Activated naive CD4-positive, alpha-beta T cell treated with anti-CD3 and anti-CD28 coated beads, Interleukin-2, amount 50 U/mL, for 16 hours (primary cell): ENCODE measurements at places on chromosomes 1 and 21.

GRCh38 chr1:85708829-85709227 lies 595 bp upstream of the ZNHIT6 start:
- DNase-seq = no peak

- no peak for DNase-seq
Measured at GRCh38 chr1:58340185-58340584, 206.3 kb downstream of the OMA1 start.

DNA sequence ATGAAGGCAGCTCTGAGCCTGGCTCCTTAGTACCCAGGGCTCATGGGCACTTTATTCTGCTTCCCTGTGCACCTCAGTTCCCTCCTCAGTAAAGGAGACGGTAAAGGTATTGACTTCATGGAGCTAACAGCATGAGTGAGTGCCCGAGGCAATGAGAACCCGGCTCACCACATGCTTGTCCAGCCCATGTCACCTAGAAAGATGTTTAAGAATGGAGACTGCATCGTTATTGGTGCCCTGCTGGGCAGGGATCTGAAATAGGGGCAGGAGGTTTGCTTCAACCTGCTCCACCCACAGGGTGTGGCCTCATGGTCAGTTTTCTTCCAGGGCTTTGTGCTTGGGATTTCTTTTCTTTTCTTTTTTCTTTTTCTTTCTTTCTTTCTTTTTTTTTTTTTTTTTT lies 7.0 kb upstream of the KCNE1 start:
- DNase-seq = no peak

DNA sequence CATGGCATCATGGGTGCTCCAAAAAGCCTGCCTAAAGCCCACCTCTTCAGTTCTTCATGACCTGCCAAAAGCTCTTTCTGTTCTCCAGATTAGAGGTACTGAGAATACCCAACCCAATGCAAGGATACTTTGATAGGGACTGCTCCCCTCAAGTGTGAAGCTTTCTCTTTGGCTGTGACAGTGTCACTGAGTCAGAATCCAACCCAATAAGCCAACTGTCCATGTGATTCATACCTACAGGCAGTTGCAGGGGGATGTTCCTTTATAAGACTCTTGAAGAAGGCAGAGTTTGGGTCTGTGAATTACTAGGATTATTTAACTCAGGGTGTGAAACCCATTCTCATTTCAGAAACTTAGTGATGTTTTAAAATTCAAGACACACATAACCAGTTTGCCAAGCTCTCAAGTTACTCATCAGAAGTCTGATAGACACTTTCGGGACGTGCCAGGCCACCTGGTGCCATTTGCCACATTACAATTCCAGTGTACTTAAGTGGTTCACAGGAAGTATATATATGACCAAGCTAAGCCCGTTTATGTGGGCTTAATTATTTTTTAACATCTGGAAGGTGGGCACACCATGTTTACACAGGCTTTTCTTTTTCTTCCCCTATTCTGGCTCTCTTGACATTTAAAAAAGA lies 265.8 kb downstream of the NFIA start:
- DNase-seq = no peak

DNA sequence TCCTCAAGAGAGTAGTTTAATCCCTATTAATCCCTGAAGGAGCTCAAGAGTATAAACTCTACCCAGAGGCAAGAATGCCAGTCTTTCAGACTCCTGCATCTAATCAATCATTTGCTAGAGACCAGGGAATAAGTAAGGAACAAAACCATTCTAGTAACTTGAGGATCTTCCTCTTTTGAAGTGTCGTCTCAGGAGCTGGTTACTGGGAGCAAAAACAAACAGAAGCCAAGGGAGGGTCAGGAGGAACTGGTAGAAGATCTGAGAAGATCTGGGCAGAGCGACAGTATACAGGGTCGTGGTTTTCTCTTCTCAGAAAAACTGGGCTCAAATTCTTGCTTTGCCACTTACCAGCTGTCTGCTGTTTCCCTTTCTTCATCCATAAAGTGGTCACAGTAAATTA lies 69.3 kb downstream of the RPS6KA1 start:
- no peak for DNase-seq

DNA sequence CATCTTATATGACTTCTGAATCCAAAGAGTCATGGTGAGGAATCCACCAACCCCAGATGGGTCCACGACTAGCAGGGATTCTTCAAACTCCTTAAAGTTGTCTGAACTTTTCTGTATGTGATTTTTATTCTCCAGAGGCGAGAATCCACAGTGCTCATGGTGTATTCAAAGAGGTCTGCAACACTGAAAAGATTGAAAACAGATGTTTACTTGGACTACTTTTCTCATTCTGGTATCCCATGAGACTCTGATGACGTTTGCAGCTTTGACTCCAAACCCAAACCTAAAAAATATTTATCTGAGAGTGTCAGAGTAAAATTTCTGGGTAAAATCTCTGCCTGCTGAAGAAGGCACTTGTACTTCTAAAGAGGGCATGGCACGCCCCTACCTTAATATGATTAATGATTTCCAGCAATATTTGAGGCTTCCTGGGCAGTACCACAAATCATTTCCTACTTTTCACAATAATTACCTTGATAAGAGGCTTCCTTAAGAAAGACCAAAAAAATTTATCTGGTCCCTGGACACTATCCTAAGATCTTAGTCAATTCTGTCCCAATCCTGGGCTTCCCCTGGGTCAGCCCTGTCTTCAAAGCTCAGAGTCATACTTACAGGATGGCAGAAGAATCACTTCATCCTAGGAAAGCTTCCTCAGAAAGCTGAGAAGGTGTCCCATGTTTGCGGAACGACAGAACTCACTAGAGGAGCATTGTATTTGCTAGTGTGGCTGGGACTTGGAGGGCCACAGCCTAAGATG lies 76.5 kb upstream of the MAP10 start:
- DNase-seq = no peak

- DNase-seq = peak; percentile 71
Measured at GRCh38 chr1:153465811-153466636, 5.6 kb upstream of the S100A7 start.

DNA sequence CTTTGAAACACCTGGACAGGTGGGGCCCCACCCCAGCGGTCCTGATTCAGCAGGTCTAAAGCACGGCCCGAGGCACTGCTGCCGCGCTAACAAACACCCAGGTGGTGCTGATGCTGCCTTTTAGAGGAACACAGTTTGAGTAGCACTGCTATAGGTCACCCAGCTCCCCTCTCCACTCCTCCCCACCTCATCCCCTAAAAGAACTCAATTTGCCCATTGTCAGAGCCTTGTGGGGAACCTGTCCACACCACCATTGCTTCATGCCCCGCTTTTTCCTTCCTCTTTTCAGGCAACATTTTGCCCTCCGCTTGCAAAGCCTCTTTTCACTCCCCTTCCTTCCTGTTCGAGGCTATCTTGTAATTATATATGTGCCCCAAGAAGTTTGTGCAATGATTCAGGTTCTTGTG lies 26.2 kb upstream of the PADI4 start:
- no peak for DNase-seq

DNA sequence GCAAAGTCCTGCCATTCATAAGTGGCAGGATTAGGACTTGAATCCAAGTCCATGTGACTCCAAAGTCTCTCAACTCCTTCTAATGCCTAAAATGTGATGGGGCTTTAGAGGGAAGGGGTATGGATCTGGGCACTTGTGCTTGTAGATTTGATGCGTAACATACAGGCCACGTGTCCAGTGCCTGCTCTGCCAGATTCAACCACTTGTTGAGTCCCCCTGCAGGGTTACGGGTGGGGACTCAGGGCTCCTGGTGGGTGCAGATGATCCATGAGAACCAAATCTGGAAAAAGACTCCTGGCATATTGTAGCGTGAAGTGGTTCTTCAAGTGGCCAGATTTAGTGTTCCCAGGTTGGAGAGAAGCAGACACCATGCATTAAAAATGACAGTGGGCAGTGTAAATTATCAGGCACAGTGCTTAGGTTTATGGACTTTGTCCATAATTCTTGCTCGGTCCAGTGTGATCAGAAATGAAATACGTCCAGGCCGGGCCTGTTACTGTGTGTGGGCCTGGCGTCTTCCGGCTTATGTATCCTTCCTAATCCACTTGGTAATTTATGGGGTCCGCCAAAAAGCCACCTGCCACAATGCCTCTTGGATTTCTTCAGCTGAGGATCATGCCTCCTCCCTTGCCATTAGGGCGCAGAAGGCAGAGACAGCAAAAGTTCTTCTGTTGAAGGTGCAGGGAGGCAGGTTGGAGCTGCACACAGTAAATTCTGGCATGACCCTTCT lies 51.2 kb upstream of the LRP8 start:
- DNase-seq = no peak

DNA sequence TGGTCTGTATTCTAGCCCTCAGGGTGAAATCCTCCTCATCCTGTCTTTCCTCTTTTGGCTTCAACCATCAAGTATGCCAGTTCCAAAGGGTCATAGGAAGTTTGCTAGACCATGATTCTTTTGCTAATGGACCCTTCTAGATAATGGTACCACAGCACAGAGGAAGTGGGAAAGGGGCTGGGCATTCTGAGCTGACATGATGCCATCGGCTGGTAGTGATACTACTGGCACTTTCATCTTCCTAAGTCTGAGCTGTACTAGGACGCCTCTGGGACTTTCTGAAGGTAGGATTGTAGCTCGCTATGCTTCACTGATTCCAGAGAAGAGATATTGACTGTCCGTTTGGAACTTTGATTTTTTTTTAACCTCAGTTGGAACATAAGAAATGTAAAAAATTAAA lies 11.4 kb downstream of the FASLG start:
- no peak for DNase-seq

GRCh38 chr1:166705376-166706289 lies 133.6 kb upstream of the POGK start:
- no peak for DNase-seq

GRCh38 chr1:23111600-23112535 lies 56.8 kb downstream of the LUZP1 start:
- no peak for DNase-seq

- no peak for DNase-seq
Measured at GRCh38 chr1:186420923-186421322, 40.0 kb downstream of the PDC start.

DNA sequence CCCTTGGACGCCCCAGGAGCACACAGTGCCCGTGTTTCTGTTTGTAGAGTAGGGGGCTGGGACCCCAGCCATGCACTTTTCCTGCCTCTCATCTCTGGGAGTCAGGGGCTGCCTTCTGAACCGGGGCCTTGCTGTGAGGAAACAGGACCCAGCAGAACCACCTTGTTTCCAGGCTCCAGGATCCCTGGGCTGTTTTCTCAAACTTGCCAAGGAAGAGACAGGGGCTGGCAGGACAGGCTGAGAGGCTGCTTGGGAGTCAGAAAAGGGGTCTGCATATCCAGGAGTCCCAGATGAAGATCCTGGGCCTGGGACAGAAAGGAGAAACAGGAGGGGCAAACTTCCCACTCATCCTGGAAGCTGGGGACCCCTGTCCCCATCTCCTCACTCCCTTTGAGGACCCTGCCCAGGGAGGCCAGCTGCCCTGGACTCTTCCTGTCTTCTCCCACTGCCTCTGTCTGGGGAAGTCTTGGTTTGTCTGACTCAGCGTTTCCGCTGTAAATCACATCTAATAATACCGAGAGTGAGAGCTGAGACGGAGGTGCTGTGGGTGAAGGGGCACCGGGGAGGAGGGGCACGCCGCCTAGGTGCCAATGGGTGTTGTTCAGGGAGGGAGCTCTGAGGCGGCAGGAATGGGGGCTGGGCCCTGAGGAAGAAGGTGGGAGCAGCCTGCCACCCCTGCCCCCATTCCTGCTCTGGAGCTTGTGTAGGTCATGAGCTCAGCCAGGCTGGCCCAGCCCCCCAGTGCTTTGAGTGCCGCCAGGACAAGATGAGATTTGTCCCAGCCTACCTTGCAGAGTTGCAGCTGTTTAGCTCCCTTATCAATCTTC lies 16.7 kb downstream of the POU3F1 start:
- peak; percentile 82 for DNase-seq

- DNase-seq = no peak
Measured at GRCh38 chr21:37536616-37537278, 170.2 kb downstream of the DYRK1A start.

DNA sequence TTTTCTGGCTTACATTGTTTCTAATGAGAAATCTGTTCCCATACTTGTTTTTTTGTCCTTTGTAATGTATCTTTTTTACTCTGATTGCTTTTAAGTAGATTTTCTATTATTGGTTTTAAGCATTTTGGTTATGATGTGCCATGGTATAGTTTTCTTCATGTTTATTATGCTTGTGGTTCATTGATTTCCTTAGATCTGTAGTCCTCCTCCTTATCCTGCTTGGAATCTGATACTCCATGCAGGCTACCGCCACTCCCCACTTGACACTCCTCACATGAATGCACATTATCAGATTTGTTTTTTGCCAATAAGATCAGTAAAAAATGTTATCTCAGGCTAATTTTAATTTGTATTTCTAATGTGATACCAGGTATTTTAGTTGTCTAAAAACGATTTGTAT lies 20.8 kb downstream of the UROD start:
- DNase-seq = no peak
